ENCODE measurements at places on chromosomes 16 and 17. TPM values are rescaled to one million over a fixed set of nuclear protein-coding genes. Genes with fewer than 3 reads are reported as not detected.

GRCh38 chr16:63806794-63807506, 1314.9 kb downstream of the CDH11 start:
- no peak for DNase-seq
- no peaks in the 10 kb centered on the region for H3K4me1 ChIP-seq
- no peak overlapping the region for H3K27ac ChIP-seq
- no peaks in the 10 kb centered on the region for H3K36me3 ChIP-seq

DNA sequence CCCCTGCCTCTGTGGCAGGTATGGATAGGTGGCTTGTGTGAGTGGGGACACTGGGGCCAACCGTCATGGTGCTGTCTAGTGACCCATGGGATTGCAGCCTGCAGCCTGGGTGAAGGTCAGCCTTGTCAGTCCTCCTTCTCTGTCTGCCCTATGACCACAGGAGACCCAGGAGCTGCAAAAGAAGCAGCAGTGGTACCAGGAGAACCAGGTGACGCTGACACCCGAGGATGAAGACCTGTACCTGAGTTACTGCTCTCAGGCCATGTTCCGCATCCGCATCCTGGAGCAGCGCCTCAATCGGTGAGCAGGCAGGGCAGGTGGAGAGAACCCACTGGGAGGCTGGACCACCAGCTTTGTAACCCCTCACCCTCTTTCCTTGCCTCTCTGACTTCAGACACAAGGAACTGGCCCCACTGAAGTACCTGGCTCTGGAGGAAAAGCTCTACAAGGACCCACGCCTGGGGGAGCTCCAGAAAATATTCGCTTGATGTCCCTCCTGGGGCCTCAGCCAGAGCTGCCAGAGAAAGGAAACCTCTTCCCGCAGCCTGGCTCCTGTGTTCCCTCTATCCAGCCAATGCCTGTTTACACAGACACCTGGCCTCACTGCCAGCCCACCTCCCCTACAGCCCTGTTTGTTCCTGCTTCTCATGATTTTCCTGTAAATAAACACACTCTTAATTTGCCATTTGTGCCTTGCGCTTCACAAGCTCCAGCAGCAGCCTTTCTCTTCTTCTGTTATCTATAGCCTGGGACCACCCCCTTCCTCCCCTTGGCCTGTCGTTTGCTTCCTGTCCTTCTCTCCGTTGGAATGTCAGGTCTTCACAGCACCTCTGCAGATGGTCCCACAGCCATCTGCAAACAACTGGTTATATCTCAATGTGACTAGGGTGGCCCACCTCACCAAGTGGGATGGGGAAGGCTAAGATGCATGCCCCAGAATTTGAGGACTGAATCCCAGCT, 4.5 kb upstream of the KATNB1 start:
- H3K27ac ChIP-seq, result no peak overlapping the region
- peaks cover 8% of the 10 kb centered on the region for H3K4me1 ChIP-seq
- no peaks in the 10 kb centered on the region for H3K27me3 ChIP-seq
- DNase-seq, result no peak
- H3K4me3 ChIP-seq, result no peak overlapping the region

GRCh38 chr17:43021741-43022512, at the start of gene VAT1:
VAT1 (minus strand) TSS chr17:43022385; CDS start chr17:43022322, 63 bp downstream.
- H3K36me3 ChIP-seq, result no peaks in the 10 kb centered on the region
- no peaks in the 10 kb centered on the region for H3K27me3 ChIP-seq
- H3K27ac ChIP-seq, result peak within 1 kb of the TSS; percentile 47
- peaks cover 23% of the 10 kb centered on the region for H3K4me1 ChIP-seq
- peak; percentile 35 for DNase-seq

GRCh38 chr17:77844681-77845080, 113.8 kb upstream of the TNRC6C start:
- H3K36me3 ChIP-seq, result no peaks in the 10 kb centered on the region
- no peak overlapping the region for H3K4me3 ChIP-seq
- no peak overlapping the region for H3K27ac ChIP-seq
- no peak for DNase-seq

DNA sequence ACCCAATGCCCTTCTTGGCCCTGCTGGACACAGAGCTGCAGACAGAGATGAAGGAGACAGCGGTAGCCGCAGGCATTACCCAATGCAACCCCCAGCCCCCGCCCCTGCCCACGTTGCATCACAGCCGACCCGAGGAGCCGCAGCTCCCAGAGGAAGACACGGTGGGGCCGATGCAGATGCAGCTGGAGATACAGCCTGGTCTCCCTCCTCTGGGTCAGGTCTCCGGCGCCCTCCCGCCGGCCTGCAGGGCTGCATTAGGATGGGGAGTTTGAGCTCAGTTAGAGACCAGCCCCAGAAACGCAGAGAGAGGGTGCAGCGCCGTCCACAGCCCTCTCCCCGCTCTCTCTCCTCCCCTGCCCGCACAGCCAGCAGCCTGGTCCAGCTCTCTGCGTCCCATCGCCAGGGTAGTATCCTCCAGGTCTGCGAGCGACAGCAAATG, 19.4 kb upstream of the UBE2I start:
- no peak overlapping the region for H3K27ac ChIP-seq
- H3K4me3 ChIP-seq, result no peak overlapping the region
- peaks cover 8% of the 10 kb centered on the region for H3K27me3 ChIP-seq
- no peaks in the 10 kb centered on the region for H3K4me1 ChIP-seq

DNA sequence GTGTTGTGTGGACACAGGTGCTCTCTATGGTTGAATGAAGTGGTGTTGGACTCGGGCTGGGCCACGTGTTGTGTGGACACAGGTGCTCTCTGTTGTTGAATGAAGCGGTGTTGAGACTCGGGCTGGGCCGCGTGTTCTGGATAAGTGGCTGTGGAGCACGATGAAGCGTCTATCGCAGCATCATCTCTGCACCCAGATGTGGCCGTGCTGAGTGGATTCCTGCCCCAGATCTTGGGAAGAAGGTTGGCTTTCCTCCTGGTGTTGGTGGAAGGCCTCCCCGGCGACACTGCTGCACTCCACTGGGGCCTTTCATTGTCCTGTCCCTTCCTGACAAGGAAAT, 69.1 kb downstream of the RPTOR start:
- H3K4me3 ChIP-seq, result no peak overlapping the region
- peaks cover 24% of the 10 kb centered on the region for H3K4me1 ChIP-seq
- no peak overlapping the region for H3K27ac ChIP-seq
- no peaks in the 10 kb centered on the region for H3K27me3 ChIP-seq
- no peaks in the 10 kb centered on the region for H3K36me3 ChIP-seq

DNA sequence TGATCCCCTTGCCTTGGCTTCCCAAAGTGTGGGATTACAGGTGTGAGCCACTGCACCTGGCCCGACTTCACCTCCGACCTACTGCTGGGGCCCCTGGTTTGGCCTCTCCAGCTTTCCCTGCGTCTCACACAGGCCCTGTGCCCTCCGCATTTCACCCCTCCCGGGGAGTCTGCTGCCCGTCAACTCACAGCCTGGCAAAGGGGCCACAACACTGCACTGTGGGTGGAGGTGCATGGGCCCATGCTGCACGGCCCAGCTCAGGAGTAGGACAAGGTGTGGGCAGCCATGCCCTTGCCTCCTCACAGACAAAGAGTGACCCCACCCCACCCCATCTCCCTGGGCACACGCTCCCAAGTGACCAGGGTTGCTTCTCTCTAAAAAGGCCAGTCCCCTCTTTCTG, 12.6 kb upstream of the TBX2 start:
- no peak for DNase-seq
- H3K36me3 ChIP-seq, result no peaks in the 10 kb centered on the region

DNA sequence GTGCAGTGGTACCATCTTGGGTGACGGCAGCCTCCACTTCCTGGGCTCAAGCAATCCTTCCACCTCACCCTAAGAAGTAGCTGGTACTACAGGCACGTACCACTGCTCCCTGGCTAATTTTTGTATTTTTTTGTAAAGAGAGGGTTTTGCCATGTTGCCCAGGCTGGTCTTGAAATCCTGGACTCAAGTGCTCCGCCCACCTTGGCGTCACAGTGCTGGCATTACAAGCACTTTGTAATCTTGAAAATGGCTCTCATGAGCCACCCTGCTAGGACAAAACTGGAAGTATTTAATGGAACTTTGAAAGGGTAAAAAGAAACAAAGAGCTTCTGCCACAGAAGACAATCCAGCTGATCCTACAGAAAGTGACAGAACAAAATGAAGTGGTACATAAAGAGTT, 9.2 kb downstream of the SUMO2 start:
- H3K4me1 ChIP-seq, result peaks cover 8% of the 10 kb centered on the region
- H3K27ac ChIP-seq, result no peak overlapping the region
- no peaks in the 10 kb centered on the region for H3K27me3 ChIP-seq
- H3K4me3 ChIP-seq, result no peak overlapping the region
- no peak for DNase-seq

GRCh38 chr16:10599626-10600025, 19.2 kb upstream of the EMP2 start:
- no peak overlapping the region for H3K27ac ChIP-seq
- H3K27me3 ChIP-seq, result no peaks in the 10 kb centered on the region
- no peaks in the 10 kb centered on the region for H3K36me3 ChIP-seq
- H3K4me3 ChIP-seq, result no peak overlapping the region
- DNase-seq, result no peak

DNA sequence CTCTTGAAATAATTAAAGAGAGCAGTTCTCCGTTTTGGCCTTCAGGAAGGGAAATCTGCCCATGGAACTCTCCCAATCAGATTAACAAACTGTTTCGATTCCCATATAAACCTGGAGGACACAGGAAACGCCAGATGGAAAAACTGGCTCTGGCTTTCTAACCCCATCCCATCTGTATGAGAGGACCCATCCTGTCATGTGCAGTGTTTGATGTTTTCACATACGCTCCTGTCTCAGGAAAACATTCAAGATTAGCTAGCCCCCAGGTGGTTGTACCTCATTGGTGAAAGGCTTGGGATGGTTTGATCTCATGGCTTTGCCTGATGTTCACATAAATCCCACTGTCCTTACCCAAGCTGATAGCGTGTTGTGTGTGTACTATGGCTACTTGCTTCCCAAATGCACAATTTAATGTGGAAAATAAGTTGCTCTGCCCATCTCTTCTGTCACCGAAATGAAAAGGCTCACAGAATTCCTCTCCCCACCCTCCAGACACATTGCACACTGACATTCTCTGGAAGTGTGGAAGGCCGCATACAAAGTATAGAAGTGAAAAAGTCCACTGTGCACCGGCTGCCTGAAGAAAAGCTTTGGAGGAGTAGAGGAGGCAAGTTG, 18.2 kb upstream of the ERN1 start:
- H3K4me3 ChIP-seq, result no peak overlapping the region
- no peaks in the 10 kb centered on the region for H3K27me3 ChIP-seq
- no peak for DNase-seq

GRCh38 chr16:85862476-85863383, 36.2 kb upstream of the IRF8 start:
- DNase-seq, result no peak
- H3K27me3 ChIP-seq, result no peaks in the 10 kb centered on the region
- no peaks in the 10 kb centered on the region for H3K36me3 ChIP-seq
- no peak overlapping the region for H3K4me3 ChIP-seq
- no peak overlapping the region for H3K27ac ChIP-seq
- H3K4me1 ChIP-seq, result no peaks in the 10 kb centered on the region

DNA sequence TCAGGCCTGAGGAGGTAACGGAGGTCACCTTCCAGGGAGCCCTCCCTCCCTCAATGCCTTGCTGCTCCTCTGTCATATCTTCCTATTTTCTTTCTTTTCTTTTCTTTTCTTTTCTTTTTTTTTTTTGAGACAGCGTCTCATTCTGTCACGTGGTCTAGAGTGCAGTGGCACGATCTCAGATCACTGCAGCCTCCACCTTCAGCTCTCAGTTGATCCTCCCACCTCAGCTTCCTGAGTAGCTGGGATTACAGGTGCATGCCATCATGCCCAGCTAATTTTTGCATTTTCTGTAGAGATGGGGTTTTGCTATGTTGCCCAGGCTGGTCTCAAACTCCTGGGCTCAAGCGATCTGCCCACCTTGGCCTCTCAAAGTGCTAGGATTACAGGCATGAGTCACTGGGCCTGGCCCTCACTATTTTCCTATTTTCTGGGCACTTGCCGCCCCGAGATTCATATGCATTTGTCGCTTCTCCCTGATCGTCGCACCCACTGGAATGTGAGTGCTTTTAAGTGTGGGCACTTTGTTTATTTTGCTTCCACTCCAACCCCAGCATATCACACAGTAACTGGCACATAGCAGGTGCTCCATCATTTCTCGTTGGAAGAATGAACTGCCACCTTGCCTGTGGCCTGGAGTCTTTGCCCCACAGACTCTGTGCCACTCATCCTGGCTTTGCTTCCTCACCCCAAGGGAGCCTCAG, 31.7 kb downstream of the CPNE2 start:
- H3K4me1 ChIP-seq, result peaks cover 61% of the 10 kb centered on the region
- no peaks in the 10 kb centered on the region for H3K27me3 ChIP-seq
- H3K4me3 ChIP-seq, result no peak overlapping the region
- DNase-seq, result no peak

- H3K27me3 ChIP-seq, result no peaks in the 10 kb centered on the region
- peaks cover 9% of the 10 kb centered on the region for H3K36me3 ChIP-seq
- DNase-seq, result no peak
- no peak overlapping the region for H3K4me3 ChIP-seq
- H3K4me1 ChIP-seq, result peaks cover 26% of the 10 kb centered on the region
Observed at GRCh38 chr16:9124908-9125584, 33.6 kb downstream of the HAPSTR1 start.

Gene KRT33A
- total RNA-seq, result not detected

Gene MT1A
- total RNA-seq, result not detected

Gene KRTAP9-4
- total RNA-seq, result not detected

Gene DRC3
- total RNA-seq, result 0.60 TPM

Gene CD300E
- not detected for total RNA-seq
